Hepatic stellate cell (primary cell): ENCODE measurements at places on chromosomes 4 and X.

DNA sequence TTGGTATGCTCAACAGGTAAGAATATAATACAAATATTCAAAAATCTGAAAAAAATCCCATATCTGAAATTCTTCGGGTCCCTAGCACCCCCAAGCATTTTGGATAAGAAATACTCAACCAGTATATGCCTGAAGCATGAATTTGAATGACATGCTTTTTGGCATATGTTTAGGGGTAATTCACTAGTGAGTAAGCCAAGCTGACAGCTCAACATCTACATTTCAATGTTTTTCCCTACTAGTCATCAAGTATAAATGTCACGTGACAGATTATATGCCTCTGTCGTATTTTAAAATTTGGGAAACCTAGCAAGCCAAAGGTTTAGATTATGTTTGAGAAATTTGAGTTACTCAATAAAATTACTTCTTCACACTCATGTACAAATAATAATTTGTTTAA, 125.1 kb downstream of the FGF16 start:
- DNase-seq = no peak

DNA sequence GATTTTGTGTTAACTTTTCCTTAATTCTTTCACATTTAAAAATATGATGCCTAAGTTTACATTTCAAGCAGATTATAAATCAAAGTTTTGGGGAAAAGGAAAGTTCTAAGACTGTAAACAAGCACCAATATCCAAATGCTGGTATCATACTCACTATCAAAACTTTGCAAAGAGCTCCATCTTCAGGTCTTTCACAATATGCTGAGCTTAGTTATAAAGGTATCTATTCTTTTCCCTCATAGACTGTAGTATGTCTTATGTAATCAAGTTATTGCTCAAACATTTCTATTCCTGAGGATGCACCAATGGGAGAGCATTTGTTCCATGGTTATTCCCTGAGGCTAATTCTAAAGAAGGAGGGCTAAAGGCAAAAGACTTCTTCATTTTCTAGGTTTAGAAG, 207.9 kb upstream of the FAM241A start:
- no peak for DNase-seq

- DNase-seq = peak; percentile 3
Measured at GRCh38 chrX:27336466-27337091, 126.6 kb downstream of the PPP4R3C start.

DNA sequence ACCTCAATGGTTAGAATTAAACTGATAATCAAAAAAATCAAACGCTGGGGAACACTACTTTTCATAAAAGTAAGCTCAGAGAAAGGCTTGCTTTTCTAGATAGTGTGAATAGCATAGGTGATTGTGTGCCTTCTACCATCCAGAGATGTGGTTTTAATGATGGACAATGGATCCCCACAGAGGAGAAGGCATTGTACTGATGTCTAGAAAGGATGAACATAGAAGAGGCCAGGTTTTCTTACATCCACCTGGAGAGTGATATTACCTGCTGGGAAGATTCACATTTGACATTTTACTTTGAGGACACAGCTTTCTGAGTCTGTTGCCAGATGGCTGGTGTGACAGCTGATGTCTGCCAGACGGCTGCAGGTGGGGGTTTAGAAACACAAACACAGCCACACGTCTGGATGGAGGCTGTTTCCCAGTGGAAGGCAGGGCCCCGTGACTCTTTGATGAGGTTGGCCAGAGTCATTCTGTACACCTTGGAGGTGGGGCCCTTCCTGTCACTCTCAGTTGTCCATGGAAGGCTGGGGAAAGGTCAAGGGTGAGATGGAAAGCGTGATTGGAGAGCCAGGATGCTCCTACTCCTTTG, 114.4 kb downstream of the PSAPL1 start:
- no peak for DNase-seq

DNA sequence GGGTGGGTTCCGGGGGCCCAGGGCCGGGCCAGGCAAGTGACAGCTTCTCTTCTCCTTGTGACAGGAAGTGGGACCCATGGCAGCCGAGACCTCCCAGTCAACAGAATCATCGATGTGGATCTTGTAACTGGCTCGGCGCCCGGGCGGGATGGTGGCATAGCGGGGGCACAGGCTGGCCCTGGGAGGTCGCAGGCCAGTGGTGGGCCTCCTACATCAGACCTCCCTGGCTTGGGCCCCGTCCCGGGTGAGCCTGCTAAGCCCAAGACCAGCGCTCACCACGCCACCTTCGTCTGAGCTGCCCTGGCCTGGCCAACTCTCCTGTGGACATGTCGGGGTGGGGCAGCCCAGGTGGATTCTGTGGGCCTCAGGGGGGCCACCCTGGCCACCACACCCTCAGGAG, 2.4 kb upstream of the HGFAC start:
- DNase-seq = no peak

- no peak for DNase-seq
Measured at GRCh38 chrX:21606002-21606401, 52.1 kb downstream of the KLHL34 start.

DNA sequence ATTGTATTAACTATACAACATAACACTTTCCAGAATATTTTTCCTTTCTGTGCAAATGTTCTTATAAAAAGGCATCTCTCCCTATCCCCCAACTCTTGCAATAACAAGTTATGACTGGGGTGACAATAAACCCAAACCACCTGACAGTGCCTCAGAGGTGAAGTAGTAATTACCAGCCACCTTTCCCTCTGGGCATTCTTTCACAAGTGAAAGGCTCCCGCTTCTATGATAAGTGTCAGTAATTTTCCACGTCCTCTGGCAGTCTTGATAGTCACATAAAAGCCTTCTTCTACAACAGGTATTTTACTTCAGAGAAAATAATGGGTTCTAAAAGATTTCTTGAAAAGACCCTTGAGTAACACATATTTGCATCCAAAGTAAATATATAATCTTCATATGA, 82.7 kb downstream of the MANBA start:
- no peak for DNase-seq

DNA sequence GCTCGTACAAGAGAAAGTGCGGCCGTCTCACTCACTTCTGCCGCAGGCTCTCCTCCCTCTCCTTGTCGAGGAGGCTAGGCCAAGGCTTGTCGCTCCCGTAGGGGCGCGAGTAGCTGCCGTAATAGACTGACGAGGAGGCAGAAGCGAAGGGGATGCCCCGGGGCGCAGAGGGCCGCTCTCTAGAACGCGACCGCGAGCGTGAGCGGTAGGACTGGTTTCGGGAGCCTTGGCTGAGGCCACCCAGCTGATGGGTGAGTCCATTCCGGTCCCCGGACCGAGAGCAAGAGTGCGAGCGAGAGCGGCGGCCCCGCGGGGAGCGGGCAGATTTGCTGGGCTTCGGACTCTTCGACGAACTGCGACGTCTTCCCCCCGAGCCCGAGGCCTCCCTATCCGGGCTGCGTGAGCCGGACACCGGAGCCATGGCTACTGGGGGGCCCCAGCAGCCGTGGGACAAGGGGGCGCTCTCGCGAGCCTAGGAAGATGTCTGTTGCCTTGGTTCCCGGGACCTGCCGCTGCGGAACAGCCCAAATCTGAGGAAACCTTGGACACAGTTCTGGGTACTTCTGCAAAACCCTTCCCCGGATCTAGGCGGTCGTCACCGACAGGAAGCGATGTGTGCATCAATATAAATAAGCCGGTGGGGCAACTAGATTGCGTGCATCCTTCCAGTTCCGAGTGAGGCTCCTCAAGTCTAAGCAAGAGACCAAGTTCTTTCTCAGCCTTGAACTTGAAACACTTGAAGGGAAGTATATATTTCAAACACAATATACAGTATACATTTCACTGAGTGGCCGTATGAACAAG, at the start of gene NKAP:
TSS of gene NKAP (minus strand) at position 567 of the 804 bp plus-strand sequence. CDS start at position 421, 146 bp downstream.
- peak; percentile 78 for DNase-seq

DNA sequence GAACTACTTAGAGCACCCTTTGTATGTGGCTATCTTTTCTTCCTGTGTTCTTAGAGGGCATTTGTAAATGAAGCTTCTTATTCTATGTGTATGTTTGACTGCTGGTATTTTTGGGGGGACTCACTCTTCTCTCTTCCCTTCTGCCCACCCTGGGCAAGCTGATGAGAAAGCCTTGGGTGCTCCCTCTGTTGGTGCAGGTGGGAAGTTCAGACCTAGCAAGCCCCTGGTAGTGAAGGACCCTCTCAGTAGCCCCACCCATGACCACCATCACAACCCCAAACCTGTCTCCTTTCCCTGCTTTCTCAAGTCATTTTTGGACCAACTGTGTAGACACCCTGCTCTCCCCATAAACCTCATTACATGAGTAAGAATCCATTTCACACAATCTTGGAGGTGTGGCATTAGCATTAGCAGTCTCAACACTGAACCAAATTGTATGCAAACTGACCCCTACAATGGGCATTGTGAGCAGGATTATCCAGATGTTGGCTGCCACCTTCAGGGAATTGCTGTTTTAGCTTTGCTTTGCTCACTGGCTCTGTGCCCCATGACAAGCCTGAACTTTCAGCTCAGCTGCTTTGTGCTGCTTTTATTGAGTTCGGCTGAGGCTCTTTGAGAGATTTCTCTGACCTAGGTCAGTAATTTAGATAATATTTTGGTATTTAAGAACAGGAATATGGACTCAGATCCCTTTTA, 27.9 kb downstream of the TRIM61 start:
- no peak for DNase-seq

GRCh38 chr4:101183666-101184373, 163.5 kb downstream of the PPP3CA start:
- DNase-seq = no peak

DNA sequence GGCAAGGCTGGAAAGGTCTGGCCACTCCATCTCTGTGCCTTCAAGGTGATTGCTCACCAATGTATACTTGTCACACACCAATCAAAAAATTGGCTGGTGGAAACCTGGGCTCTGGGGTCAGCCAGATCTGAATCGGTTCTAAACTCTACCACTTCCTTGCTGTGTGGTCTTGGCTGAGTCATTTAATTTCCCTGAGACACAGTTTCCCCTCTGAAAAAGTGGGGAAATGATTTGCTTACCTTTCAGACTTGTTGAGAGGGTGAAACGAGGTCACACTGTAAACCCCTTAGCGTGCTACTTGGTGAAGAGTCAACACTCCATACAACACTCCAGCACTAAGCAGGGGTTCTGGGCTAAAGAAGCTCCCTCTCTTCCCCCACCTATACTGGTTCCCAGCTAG, 252.3 kb upstream of the ZIC3 start:
- no peak for DNase-seq

- DNase-seq = no peak
Measured at GRCh38 chr4:23878246-23878891, 11.5 kb downstream of the PPARGC1A start.

GRCh38 chr4:56684320-56685050, 3.4 kb upstream of the HOPX start:
- DNase-seq = no peak
